Myocyte (in vitro differentiated cells): ENCODE measurements at places on chromosomes 7 and 10.

DNA sequence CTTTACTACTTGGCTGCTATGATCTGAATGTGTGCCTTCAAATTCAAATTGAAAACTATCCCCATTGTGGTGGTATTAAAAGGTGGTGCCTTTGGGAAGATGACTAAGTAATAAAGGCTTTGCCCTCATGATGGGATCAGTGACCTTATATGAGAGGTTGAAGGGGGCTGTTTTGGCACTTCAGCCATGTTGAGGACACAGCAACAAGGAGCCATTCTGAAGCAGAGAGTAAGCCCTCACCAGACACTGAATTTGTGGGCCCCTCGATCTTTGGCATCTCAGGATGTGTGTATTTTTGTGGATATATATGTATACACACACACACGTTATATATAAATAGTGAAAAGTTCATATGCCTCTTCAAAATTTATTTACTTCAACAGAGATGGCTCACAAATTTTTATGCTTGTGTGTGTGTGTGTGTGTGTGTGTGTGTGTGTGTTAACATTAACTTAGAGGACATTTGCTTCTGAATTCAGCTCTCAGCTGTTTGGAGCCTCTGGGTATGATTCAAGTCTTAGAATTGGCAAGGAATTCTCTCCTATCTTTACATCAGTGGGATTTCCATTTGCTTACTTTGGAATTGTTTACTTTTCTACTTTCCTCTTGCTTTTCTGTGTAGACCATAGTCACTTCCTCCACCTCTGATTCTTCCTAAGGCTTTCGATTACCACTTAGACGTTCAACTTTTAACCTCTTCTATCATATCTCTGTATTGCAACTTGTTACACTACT is 66.6 kb downstream of the MAGI2 start:
- peak; percentile 63 for DNase-seq

DNA sequence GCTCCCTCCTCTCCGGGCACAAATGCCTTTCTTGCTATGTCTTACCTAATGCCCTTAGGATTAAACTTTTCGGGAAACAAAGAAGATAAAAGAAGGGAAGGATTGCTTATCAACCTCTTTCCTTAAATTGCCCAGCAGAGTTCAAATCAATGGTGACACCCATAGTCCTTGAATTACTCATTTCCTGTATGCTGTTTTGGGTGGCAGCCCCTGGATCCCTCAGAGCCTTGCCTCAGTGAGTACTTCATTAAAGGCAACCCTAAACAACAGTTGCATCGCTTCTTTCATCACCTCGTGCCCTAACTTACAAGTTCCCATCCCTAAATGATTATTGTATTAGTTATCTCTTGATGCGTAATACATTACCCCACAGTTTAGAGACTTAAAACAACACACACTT is 31.6 kb upstream of the WAPL start:
- no peak for DNase-seq

DNA sequence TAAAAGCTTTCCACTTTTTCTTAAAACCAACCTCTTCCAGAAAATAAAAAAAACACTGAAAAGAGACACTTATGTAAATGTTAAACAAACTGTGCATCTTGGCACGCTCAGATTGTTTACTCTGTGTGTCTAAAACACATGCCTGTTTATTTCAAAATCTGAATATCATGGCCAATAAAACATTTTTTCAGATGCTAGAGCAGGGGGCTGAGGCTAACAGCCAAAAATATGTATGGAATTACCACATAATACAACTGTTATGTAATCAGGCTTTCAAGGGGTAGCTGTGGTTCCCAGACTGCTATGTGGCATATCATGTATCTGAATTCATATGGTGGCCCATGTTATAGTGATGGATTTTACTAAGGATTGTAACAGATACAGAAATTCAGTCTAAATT is 130.4 kb downstream of the HIBADH start:
- no peak for DNase-seq

GRCh38 chr10:97828721-97829120 is 20.9 kb upstream of the GOLGA7B start:
- no peak for DNase-seq

GRCh38 chr10:28633750-28634149 is 43.6 kb upstream of the BAMBI start:
- DNase-seq, result no peak

DNA sequence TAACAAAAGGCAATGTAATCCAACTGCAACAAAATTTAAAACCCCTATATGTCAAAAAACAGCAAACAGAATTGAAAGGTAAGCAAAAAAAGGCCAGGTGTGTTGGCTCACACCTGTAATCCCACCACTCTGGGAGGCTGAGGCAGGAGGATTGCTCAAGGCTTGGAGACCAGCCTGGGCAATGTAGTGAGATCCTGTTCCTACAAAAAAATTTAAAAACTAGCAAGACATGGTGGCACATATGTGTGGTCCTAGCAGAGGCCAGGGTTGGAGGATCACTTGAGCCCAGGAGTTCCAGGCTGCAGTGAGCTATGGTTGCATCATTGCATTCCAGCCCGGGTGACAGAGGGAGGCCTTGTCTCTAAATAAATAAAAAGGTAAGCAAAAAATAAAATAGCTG is 212.1 kb upstream of the KLF14 start:
- DNase-seq, result no peak

- DNase-seq, result no peak
These were observed 347.8 kb downstream of the KCNMA1 start for GRCh38 chr10:77289790-77290189.

GRCh38 chr7:11427686-11428273 is 404.2 kb downstream of the THSD7A start:
- peak; percentile 60 for DNase-seq

DNA sequence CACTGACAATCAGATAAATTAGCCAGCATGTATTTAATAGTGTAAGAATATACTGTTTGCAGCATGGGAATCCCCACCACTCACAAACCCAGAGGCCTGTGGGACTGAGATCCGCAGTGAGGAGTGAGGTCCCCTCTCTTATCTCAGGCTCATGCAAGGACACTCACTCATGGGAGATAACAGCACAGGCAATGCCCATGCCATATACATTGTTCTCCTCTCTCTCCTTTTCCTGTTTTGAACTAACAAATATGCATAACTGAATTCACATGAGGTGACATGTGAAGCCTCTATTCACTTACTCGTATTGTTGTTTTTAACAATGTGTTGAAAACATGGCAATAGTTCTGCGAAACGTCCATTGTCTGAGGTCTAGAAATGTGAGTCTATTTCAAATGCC is 230.5 kb downstream of the ARHGAP21 start:
- no peak for DNase-seq

- peak; percentile 21 for DNase-seq
These were observed 14.0 kb upstream of the NUB1 start for GRCh38 chr7:151327659-151328058.

GRCh38 chr7:145698526-145699262 is 417.9 kb upstream of the CNTNAP2 start:
- DNase-seq, result no peak

DNA sequence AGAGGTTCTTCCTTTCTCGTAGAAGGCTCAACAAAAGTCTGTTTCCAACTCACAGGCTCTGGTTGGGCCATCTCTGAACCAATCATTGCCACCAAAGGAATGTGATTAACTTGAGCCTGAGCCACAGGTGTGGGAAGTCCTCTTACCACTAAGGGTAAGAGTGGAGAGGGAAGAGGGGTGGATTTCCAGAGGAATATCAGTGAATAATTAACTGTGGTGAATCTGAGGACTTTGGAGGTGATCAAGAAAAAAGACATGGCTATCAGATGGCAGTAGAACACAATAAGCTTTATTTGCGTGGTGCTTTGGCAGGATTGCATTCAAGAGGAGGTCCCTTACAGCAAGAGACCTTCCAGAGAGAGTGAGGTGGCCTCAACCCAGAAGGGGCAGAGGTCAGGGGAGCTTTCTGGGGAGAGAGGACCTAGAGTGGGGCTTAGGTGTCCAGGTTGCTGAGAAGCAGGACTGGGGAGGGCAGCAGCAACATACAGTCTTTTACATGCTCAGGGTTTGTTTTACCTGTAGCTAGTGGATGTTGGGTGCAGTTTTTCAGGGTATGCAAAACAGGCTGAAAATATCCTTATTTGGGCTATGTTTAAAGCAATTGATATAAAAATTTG is 61.4 kb downstream of the BBS9 start:
- DNase-seq, result no peak

DNA sequence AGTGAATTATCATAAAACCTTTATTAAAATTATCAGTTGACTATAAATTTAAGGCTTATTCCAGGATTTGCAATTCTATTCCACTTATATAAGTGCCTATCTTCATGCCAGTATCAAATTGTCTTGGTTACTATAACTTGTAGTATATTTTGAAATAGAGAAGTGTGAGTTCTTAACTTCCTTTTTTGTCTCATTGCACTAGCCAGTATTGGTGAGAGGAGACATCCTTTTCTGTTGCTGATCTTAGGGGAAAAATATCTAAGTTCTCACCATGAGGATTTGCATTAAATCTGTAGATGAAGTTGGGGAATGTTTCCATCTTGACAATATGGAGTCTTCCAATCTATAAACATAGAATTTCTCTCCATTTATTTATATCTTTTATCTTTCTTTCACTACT is 104.2 kb upstream of the MKI67 start:
- DNase-seq, result no peak

- DNase-seq, result no peak
These were observed 89.0 kb downstream of the PPP1R9A start for GRCh38 chr7:94996369-94996768.

DNA sequence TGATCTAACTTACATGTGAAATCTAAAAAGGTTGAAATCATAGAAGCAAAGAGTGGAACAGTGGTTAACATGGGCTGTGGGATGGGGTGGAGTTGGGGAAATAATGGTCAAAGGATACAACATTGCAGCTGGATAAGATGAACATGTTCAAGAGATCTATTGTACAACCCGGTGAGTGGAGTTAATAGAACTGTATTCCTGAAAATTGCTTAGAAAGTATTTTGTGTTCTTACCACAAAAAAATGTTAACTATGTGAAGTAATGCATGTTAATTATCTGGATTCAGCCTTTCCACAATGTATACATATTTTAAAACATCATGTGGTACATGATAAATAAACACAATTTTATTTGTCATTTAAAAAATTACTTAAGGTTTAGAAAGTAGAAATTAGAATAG is 271.0 kb upstream of the LRRTM3 start:
- DNase-seq, result no peak

- no peak for DNase-seq
These were observed 24.7 kb downstream of the CREB3L2 start for GRCh38 chr7:137977173-137977572.
